ENCODE measurements at places on chromosomes 5 and 9. TPM values are rescaled to one million over a fixed set of nuclear protein-coding genes. Genes with fewer than 3 reads are reported as not detected.

DNA sequence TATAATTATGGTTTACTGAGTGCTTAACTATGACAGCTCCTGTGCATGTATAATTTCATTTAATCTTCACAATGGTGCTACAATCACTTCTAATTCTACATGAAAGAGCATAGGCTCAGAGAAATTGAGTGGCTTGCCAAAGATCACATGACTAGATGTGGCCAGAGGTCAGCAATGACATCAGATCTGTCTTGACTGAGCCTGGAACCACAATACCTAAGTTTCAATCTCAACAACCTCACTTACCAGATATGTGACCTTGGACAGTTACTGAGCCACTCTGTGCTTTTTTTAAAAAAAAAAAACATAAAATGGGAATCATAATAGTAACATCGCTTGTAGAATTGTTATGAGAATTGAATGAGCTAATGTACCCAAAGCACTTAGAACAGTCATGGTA is 130.7 kb downstream of the TRIM32 start:
- peaks cover 2% of the 10 kb centered on the region for H3K4me1 ChIP-seq
- no peak overlapping the region for H3K27ac ChIP-seq
- H3K36me3 ChIP-seq, result no peaks in the 10 kb centered on the region
- no peak for DNase-seq
- H3K4me3 ChIP-seq, result no peak overlapping the region

DNA sequence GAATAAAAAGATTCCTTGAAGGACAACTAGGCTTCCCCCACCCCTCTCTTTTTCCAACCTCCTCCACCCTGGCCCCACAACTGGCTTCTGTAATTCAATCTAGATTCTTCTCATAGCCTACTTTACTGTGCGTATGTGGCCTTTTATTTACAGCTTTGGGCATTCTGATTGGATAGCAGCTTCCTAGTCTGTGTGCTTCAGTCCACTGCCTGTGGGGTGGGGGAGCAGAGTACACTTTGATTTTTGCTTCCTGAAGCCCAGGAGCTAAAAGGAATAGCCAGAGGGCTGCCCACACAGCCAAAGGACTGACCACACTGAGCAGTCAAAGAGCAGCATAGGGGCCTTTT is 30.4 kb downstream of the RUSC2 start:
- DNase-seq, result no peak
- H3K4me3 ChIP-seq, result no peak overlapping the region
- H3K36me3 ChIP-seq, result no peaks in the 10 kb centered on the region
- no peak overlapping the region for H3K27ac ChIP-seq
- peaks cover 17% of the 10 kb centered on the region for H3K4me1 ChIP-seq

GRCh38 chr5:162384225-162384624 is 316.7 kb downstream of the GABRG2 start:
- H3K4me3 ChIP-seq, result no peak overlapping the region
- H3K27me3 ChIP-seq, result no peaks in the 10 kb centered on the region
- H3K4me1 ChIP-seq, result no peaks in the 10 kb centered on the region
- H3K36me3 ChIP-seq, result no peaks in the 10 kb centered on the region
- H3K27ac ChIP-seq, result no peak overlapping the region
- no peak for DNase-seq

DNA sequence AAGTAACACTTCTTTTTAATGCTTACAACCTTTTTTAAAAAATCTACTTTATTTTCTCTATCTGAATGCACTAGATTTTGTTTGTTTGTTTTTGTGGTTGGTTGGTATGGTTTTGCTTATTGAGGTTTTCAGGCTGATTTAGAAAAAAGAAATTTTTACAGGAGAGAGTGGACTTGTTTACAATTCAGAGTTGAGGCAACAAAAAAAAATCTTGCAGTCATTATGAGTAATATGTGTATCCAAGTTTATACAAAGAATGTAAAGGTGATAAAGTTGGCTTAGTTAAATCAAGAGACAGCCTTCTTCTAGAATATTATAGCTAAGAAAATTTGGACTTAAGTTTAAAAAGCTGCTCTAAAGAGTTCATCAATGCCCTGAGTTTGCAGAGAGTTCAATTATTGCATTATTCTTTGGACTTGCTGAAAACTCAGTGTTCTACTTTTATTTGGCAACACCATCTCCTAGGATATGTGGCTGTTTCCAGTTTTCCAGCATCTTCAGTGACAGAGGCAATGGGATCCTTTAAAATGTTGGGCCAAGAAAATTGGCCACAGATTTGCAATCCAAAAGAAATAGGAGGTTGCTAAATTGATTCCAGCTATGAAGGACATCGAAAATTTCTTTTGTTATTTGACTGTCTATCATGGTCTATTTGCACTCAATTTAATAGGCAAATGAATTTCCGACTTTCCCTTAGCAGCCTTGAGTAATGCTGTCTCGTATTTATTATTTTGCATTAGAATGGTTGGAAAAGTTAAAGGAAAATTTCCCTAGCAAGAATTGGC is 10.7 kb downstream of the STK32A start:
- no peak overlapping the region for H3K27ac ChIP-seq
- H3K27me3 ChIP-seq, result no peaks in the 10 kb centered on the region
- H3K4me1 ChIP-seq, result 0 out of 2 replicates have a peak, but pooled peaks cover under 1% of the 10 kb centered on the region
- no peak for DNase-seq
- H3K36me3 ChIP-seq, result peaks cover 4% of the 10 kb centered on the region

The SLC44A1 gene
- total RNA-seq, result 60.7 TPM

The GRIN3A gene
- total RNA-seq, result not detected

The ABO gene
- 0.31 TPM for total RNA-seq

DNA sequence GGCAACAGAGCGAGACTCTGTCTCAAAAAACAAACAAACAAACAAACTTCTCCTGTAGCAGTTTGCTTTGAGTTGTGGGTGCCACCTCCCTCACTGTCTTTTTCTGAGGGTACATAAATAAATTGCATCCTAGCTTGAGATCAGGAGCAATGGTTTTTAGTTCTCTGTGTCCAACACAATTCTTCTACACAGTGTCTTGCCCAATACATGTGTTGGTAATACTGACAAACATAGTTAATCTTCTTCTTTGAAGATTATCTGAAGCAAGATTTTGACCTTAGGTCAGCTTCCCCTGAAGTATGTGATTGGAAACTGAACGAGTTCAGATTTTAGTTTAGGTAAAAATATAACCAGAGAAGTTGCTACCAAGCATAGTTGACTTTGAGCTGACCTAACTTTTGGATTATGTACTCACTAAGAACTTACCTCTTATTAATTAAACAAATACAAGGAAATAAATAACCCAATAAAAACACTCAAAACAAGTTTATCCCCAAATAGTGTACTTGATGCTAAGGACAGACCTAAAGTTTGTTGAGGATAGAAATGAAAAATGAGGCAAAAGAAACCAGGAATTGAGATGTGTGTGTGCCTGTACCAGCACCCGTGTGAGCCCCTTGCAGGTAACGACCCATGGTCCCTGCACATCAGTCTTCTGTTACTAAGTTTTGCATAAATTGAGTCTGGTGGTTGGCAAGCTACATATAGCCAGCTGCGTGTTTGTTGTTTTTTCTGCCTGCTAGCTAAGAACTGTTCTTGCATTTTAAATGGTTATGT is 16.2 kb downstream of the TJP2 start:
- no peak for DNase-seq
- no peaks in the 10 kb centered on the region for H3K27me3 ChIP-seq
- peaks cover 3% of the 10 kb centered on the region for H3K4me1 ChIP-seq
- H3K27ac ChIP-seq, result no peak overlapping the region

The FST gene
- total RNA-seq, result 111 TPM

The AMBP gene
- total RNA-seq, result 0.81 TPM

DNA sequence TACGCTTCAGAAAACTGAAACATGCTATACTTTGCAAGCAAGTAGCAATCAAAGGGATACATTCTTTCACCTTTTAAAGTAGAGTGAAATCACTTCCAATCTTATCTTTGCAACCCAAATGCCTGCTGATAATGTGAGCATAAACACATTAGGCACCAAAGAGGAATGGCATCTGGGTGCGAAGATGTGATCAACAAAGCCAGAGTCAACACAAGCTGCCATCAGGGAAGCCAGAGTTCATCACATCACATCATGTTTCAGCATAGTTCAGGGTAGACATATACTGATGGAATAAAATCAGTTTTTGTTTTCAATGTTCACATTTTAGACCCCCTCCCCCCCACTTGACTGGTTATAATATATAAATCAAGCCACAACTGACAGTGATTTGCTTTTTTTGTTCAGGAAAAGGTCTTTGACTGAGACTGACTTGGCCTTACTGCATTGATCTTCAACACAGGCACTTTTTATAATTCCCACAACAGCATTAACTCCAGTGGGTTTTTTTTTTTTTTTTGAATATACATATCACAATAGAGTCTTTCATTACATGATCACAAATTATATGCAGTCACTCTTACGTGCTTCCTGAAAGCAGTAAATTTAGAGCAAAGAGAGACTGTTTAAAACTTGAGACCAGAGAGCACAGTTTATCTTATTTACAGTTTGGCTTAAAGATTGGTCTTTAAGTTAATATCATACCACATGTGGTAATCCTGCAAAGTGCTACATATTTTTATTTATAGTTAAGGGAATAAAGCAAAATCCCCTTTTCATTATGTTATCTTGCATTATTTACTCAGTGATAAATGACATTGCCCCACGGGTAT is 20.3 kb downstream of the AOPEP start:
- no peak overlapping the region for H3K4me3 ChIP-seq
- peaks cover 15% of the 10 kb centered on the region for H3K36me3 ChIP-seq
- DNase-seq, result no peak
- H3K27ac ChIP-seq, result no peak overlapping the region
- no peaks in the 10 kb centered on the region for H3K27me3 ChIP-seq

GRCh38 chr5:66886941-66887340 is 290.7 kb downstream of the MAST4 start:
- H3K27ac ChIP-seq, result no peak overlapping the region
- no peaks in the 10 kb centered on the region for H3K36me3 ChIP-seq
- H3K4me1 ChIP-seq, result peaks cover 6% of the 10 kb centered on the region
- no peak overlapping the region for H3K4me3 ChIP-seq

- peak; percentile 45 for DNase-seq
- no peaks in the 10 kb centered on the region for H3K4me1 ChIP-seq
- peaks cover 4% of the 10 kb centered on the region for H3K36me3 ChIP-seq
- H3K27ac ChIP-seq, result no peak overlapping the region
- no peaks in the 10 kb centered on the region for H3K27me3 ChIP-seq
- no peak overlapping the region for H3K4me3 ChIP-seq
Observed at GRCh38 chr9:26326563-26326962, 566.0 kb downstream of the CAAP1 start.
